Retina (tissue), 1 donor: ENCODE measurements at places on chromosomes 4 and X.
A peak's percentile ranks its signal among the peaks of the same experiment; 100 is the strongest.

DNA sequence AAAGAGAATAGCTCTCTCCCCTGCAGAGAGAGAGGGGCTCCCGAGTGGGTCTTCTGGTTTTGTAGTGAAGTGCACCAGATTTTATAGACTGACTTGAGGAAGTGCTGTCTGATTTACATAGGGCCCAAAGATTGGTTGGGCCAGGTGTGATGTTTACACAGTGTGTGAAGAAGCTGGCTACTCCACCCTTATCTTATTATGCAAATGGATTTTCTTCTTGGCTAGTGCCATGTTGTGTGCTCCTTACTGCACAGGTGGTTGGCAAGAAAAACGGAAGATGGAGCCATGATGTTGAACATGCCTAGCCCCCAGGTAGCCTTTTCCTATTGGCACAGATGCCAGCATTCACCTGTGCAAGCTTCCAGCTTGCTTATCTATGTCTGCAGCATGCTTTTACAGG, 112.4 kb upstream of the ARHGAP24 start:
- DNase-seq: no peak

DNA sequence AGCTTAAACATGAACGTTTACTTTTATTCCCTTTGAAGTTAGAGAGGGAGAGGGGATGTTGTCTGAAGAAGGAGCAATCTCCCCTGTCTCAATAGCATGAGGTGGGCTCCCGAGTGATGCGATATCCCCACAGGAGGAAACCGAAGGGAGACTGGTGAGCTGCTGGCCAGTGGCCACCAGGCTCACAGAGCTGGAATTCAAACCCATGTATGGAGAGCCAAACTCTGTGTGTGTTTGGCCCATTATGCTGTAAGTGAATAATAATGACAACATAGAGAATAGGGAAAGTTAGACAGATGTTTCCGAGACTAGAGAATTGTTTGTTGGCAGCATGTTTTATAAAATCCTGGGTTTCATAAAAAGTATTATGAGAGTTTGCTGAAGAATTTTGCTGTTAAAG, 66.1 kb upstream of the CLNK start:
- no peak for DNase-seq

DNA sequence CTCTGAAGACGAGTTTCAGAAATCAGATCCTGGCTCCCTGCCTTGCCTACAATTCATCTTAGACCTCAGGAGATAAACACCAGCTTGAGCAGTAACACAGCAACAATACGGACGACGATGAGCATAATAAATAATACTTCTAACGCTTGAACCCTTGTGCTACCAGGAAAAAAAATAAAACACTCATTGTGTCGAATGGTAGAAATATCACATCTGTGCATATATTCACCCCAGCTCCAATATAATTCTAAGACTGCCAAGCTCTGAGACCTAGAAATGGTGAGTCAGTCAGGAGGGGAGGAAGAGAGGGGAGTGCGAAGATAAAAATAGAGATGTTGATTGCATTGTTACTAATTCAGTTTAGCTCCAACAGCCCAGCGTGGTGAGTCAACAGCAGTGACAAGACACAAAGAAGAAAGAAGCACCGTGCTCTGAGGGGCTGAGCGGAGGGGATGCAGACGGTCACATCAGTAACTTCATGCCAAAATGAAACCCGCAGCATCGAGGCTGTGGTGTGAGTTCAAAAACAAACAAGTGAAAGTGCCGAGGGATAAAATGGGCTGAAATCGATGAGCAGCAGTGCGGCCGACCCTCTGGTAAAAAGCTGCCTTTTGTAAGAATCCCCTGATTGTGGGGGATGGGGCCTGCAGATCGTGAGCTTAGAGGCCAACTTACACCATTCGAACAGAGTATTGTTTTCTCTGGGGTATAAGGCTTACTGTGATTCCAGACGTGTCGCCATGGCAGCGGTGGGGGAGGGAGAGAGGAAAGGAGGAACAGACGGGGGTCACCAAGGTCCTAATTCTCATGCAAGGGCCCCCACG, 150.4 kb downstream of the MGST2 start:
- peak; percentile 88 for DNase-seq

GRCh38 chr4:144518181-144518895, 127.6 kb upstream of the HHIP start:
- DNase-seq: no peak

DNA sequence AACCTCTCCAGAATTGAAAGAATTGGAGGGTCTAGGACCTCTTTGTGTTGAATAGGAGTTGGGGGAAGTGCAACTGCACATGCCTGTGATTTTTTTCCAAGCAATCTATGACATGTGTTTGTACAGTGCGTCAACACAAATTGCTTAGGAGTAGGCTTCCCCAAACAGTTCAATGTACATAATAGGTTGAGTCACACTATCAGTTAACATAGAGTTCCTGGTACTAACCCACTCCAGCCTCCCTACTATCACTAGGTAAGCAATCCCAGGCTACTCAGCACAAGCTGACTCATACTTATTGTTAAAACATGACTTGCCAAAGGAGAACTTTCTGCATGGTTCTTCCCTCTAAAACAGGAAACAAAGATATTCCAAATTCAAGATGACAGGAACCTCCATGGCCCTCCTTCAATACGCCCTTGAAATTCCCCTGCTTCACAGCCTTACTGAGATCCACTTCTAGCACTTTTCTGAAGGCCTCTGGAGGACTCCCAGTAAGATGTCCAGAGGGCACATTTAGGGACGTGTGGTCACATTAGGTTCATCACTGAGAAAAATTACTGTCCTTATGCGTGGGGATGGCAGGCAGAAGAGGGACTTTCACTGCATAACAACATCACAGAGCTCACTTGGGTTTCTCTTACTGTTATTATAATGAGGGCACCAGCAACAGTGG, 8.4 kb upstream of the VSIG1 start:
- no peak for DNase-seq

GRCh38 chr4:54783402-54784110, 125.8 kb downstream of the KIT start:
- DNase-seq: no peak

DNA sequence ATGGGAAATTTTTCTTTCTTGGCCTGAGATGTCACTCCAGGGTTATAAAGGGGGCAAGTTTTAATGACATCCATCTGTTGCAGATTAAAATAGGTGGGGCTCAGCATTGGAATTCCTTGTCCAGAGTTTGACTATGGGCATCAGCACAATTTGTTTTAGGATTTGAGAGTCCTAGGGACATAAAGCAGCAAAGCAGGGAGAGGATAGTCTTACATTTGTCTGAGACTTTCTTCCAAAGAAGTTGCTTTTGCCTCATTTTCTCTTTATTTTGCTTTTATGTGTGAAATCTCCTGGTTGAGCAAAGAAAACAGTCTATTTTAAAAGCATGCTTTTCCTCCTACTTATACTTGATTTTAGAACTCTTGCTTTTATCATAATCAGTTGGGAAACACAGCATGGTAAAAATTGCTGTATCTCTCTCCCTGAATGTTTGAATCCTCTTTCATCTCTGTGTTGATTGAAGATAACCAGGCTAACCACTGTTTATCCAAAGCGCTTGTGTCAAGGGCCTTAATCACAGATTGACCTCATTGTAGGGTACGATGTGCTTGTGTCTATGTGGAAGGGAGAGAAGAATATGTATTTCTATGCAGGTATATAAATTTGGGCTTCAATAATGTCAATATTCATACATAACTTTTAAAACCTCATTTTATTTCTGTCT, 121.5 kb downstream of the ANK2 start:
- no peak for DNase-seq

- no peak for DNase-seq
Observed at GRCh38 chr4:176810481-176811249, 17.9 kb upstream of the VEGFC start.
